NCI-H2107 (cell line): ENCODE measurements at places on chromosomes 5 and 9.

DNA sequence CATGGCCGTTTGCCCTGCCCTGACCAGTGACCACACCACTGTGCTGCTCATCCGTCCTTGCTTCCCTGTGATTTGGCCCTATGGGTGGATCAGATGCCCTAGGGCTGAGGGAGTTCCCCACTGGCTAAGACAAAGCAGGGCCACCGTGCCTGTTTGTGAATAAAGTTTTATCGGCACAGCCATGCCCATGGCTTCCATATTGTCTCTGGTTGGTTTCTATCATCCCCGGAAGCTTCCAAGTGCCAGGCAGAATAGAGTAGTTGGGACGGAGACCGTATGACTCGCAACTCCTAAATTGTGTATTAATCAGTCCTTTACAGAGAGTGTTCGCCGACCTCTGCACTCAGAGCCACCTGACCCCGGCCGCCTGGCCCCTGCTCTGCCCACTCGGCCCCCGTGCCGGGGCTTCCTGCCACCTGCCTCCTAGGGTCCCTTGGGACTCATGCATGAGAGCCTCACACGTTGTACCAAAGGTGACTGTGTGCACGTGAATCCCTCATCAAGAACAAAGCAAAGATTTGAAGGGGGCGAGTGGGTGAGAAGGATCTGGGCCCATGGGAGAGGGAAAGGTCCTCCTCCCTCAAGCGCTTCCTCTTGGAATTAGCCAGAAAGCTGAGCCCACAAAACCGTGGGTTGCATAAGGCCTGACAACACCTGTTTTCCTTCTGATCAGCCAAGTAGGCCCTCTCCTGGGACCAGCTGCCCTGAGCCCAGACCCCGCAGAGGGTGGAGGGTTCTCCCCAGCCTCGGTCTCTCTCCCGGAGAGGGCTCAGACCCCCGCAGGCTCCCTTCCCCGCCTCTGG lies 11.7 kb upstream of the FCN2 start:
- no peak for DNase-seq

DNA sequence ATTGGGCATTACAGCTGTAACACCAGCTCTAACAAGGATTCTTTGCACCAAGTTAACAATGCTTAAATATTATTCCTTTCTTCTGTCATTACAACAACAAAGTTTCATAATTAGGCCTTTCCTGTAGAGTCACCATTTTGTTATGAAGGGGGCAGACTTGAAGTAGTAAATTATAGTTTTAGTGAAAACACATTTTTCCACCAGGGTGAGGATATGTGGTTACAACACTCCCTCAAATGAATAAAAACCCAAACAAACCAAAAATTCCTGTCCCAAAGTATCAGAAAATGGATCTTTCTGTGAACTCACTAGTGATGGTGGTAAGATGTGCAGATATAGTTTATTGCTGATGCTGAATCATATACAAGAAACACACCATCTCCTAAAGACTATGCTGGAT lies 250.5 kb upstream of the TUT7 start:
- no peak for DNase-seq

- DNase-seq = no peak
Observed at GRCh38 chr5:78419396-78419795, 59.0 kb downstream of the SCAMP1 start.

- DNase-seq = no peak
Observed at GRCh38 chr5:163612358-163613149, 107.1 kb downstream of the MAT2B start.

GRCh38 chr9:20224756-20225155 lies 397.5 kb downstream of the MLLT3 start:
- no peak for DNase-seq

DNA sequence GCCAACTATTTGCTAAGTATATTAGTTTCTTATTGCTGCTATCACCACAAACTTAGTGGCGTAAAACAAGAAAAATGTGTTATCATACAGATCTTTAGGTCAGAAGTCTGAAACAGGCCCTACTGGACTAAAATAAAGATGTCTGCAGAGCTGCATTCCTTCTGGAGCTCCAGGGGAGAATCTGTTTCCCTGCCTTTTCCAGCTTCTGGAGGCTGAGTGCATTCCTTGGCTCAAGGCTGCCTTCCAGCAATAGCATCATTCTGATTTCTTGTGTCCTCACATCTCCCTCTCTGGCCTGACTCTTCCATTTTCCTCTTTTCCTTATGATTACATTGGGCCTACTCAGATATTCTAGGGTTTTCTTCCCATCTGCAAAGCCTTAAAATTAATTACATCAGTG lies 15.9 kb downstream of the MAN2A1 start:
- no peak for DNase-seq

- no peak for DNase-seq
Observed at GRCh38 chr5:123120197-123120596, 31.2 kb downstream of the PRDM6 start.

DNA sequence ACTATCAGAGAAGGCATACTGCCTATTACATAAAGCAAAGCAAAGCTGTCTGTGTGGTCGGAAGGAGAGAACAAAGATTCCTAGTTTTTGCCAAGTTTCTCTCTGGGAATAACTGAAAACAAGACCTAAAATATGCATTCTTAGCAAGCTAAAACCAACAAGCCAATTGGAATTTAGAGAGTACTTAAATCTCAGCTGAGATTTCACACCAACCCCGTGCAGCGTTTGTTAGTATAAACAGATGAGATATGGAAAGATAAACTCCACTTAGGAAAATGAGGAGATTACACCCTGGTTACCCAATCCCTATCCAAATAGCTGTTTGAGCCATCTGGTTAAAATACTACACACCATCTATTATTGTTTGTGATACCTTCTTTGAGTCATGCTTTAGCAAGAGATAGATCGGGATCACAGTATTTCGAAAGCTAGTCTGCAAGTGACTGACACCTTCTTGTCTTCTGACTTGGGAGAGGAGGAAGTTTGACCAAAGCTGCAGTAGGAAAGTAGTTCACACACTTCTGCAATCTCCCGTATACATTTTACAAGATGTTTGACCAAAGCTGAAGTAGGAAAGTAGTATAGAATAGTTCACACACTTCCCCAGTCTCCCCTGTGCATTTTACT lies 18.2 kb downstream of the FAF2 start:
- DNase-seq = no peak

DNA sequence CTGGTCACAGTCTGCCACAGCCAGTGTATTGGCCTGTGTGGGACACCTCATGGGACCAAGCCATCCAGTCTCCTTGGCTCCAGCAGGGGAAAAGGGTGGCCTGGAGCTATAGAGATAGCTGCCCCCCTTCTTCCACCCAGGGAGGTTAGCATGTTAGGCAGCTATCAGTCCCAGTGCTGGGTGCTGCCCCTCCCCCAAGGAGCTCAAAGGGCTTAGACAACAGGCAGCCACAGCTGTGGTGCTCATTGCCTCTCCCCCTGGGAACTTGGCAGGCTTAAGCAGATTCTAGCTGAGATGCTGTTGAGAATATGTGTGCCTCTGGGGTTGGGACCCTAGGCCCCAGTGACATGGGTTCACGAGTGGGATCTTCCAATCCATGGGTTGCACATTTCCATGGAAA lies 226.0 kb upstream of the PTGER4 start:
- DNase-seq = no peak

GRCh38 chr5:71757590-71758543 lies 38.8 kb downstream of the CARTPT start:
- DNase-seq = peak; percentile 4

DNA sequence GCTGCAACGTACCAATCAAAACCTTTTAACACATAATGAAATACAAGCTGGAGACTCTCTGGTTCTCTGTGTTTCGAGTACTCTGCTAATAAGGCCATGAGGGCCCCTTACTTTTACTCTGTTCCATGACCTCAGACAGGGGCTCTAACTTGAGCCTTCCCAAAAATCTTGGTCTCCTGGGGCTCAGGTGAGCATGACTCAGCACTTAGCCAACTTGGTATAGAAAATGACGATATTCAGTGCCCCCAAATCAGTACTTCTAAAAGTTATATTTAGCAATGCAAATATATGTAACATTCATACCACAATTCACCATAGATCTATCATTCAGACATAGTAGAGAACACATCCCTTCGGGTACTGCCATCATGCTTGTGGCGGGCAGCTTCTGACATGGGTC lies 278.9 kb downstream of the EFNA5 start:
- no peak for DNase-seq

GRCh38 chr5:79809743-79810142 lies 120.1 kb downstream of the CMYA5 start:
- DNase-seq = no peak

DNA sequence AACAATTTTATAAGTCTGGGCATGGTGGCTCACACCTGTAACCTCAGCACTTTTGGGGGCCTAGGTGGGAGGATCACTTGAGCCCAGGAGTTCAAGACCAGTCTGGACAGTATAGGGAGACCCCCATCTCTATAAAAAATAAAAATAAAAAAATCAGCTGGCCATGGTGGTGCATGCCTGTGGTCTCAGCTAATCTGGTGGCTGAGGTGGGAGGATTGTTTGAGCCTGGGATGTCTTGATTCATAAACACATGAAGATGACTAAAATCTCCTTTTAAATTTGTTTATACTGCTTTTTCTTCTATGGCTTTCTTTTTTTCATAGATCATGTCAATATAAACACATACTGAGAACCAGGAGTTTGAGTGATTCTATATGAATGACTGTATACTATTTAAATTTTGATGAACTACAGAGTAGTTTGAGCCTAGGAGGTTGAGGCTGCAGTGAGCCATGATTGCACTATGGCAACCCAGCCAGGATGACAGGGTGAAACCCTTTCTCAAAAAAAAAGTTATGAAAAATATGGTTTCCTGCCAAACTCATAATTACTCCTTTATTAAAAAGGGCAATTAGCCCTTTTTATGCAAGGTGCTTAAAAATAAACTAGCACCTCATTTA lies 14.2 kb downstream of the RIC1 start:
- no peak for DNase-seq

DNA sequence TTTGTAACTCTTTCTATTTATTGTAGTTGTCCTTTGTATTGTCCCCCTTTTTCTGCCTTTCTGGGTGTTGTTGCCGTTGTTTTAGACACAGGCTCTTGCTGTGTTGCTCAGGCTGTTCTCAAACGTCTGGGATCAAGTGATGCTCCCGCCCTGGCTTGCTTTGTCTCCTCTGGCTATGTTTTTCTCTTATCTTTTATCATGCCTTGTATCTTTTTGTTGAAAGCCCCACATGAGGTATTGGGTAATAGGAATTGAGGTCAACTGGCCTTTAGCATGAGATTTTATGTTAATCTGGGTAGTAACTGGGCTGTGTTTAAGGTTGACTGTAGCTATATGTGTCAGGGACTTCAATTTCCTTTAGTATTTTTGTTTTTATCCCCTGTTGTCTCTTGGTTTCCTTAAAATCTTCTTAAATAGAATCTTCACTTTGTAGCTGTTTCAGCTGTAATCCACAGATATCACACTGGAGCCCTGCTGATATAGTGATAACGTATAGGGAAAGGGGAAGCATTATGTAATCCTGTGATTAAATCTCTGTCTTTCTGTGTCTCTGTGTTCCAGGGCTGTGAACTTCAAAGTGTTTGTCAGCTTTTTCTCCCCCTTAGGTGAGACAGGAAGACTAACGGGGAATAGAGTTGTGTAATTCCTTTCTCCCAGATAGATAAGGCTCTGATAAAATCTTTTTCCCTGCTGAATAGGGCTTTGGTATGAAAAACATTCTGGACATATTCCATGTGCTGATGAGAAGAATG lies 25.9 kb upstream of the CACNA1B start:
- no peak for DNase-seq

- DNase-seq = no peak
Observed at GRCh38 chr5:116176121-116176520, 91.3 kb downstream of the COMMD10 start.

DNA sequence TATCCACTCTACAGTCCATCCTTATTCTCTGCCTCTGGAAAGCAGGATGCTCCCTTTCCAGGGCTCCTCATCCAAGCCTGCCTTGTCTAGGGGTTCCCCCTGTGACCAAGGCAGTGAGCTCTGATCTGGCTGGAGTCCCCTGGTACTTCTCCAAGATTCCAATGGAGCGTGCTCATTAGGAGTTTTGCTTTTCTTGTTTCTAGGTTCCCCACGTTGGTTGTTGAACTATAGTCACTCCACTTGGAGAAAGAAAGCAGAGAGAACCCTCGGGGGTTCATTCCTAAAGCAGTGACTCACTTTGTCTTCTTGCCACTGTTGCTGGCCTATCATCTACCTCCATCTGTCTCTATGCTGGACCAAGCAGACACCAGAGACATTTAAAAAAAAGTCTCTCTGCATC lies 192.6 kb downstream of the TLE4 start:
- no peak for DNase-seq

- DNase-seq = no peak
Observed at GRCh38 chr5:158317507-158317906, 458.6 kb upstream of the CLINT1 start.

DNA sequence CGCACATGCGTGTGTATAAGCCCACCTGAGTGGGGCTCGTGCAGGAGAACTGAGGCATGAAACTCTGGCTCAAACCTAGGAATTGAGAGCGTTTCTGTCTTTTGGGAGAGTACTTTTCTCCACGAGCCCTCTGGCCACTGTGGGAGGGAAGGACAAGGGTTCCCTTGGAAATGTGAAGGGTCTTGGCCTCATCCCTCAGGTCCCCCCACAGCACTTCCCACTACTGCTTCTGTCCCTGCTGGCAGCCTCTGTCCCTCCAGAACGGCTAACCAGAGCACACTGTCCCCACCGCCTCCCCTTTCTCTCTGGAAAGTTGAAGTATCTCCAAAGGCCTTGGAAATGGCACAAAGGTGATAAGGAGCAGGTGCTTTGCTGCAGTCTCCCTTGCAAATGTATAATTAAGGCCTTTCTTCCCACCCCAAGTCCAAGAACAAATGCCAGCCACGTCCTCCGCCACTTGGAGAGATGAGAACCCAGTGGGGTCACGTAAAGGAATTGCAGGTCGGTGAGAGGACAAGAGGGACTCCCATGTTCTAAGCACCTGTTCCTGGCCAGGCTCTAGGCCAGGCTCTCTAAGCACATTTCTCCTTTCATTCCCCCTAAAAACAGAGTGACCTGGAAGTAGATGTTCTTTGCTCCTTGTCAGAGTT lies 107.9 kb upstream of the LMX1B start:
- DNase-seq = no peak

DNA sequence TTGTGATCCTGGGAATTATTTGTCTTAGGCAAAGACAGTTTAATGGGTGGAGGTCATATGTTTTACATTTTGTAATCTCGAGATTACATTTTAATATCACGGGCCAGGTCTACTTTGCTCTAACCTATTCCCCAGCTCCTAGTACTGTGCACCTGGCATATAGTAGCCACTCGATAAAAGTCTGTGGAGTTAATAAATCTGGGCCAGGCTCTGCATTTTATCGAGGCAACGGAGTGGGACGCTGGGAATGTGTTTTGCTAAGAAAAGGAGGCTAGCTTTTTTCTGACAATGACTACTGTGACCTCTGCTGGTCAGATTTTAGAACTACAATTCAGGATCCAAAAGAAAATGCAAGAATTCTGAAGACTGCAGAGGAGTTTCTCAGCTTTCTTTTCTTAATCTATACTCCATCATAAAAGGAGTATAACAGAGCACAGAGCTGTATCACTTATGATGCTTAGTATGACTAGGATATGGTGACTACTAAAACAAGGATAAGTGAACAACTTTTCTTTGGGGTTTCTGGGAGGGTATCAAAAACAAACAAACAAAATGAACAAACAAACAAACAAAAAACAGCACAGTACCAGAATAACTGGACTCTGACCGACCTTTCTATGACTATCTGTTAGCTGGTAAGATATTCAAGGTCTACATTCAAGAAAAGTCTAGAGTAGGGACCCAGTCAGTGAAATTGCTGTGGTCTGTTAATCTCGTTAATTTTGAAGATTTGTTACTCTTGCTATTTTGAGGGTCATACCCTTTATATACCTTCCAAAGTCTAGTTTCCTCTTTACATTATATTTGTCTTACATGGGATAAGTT lies 46.1 kb upstream of the CER1 start:
- DNase-seq = peak; percentile 32
